ENCODE measurements at places on chromosomes 7 and 10. TPM values are rescaled to one million over a fixed set of nuclear protein-coding genes. Genes with fewer than 3 reads are reported as not detected.
A peak's percentile ranks its signal among the peaks of the same experiment; 100 is the strongest.

DNA sequence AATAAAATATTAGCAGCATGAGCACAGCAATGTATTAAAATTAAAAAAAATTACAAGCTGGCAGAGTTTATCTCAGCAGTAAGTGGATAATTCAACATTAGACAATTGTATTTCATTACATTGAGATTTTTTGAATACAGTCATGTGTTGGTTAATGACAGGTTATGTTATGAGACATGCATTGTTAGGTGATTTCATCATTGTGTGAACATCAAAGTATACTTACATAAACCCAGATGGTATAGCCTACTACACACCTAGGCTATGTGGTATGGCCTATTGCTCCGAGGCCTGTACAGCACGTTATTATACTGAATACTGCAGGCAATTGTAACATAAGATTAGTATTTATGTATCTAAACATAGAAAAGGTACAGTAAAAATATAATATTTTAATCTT, 29.7 kb downstream of the CCDC6 start:
- no peak for DNase-seq

ZRANB1 gene
- total RNA-seq: 21.1 TPM

- DNase-seq: no peak
Observed at GRCh38 chr7:134852625-134853024, 73.2 kb downstream of the CALD1 start.

- DNase-seq: no peak
Observed at GRCh38 chr7:99120501-99120900, 23.4 kb downstream of the SMURF1 start.

DENND11 gene
- total RNA-seq: 31.9 TPM

- no peak for DNase-seq
Observed at GRCh38 chr10:11353006-11353896, 258.2 kb downstream of the USP6NL start.

ZCWPW1 gene
- 1.6 TPM for total RNA-seq

- no peak for DNase-seq
Observed at GRCh38 chr10:85950921-85951320, 415.7 kb downstream of the GRID1 start.

GRCh38 chr7:151342811-151343210, 1.2 kb downstream of the NUB1 start:
- no peak for DNase-seq

PNLIPRP3 gene
- total RNA-seq: not detected

OPN1SW gene
- total RNA-seq: not detected

DNA sequence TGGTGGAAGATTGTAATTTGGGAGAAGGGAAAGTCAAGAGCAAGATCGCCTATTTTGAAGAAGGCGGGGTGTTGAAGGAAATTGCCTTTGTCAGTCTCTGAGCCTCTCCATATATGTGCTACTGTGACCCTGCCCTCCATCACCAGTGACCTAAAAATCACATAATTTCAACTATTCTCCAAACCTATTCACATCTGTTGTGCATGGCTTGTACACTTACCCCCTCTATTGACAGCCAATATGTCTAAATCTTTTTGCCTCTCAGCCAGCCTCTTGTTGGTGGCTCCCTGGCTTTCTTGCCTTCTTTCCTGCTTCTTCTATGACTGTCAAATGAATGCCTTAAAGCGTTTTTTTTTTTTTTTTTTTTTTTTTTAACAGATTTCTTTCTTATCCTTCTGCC, 295.6 kb downstream of the AUTS2 start:
- no peak for DNase-seq

DNA sequence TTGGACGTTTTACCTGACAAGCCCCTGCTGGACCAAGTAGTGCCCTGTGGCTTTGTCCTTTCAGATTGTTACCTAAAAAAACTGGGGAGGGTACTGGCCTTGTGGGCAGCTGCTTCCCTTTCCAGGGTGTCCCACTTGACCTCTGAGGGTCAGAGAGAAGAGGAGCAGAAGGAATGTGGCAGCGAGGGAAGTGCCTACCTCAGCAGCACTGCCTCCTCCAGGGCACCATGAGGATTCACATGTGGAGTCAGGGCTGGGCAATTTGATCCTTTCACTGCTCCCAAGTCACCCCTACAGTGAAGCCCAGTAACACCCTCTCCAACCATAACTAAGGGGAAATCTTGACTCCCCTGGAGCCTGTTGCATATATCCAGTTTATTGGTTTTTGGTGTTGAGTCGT, 64.6 kb downstream of the ITGB1 start:
- no peak for DNase-seq

VWDE gene
- 2.6 TPM for total RNA-seq

DNA sequence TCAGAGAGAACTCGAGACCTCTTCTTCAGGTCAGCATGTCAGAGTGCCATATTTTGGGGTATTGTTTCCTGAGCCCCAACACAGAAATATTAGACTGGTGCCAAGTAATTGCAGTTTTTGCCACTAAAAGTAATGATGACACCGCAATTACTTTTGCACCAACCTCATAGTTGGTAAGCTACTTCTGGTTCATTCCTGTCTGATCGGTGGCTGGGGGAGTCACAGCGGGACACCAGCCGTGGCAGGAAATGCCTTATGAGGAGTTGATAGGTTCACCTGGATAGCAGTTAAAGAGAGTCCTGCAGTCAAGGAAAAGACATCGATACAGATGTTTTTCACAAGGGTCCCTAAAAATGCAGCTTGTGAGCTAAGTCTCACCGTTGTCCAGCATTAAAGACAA, 23.9 kb upstream of the ATP6V0A4 start:
- no peak for DNase-seq

GRCh38 chr7:22865602-22865960, 42.9 kb upstream of the TOMM7 start:
- DNase-seq: no peak

DNA sequence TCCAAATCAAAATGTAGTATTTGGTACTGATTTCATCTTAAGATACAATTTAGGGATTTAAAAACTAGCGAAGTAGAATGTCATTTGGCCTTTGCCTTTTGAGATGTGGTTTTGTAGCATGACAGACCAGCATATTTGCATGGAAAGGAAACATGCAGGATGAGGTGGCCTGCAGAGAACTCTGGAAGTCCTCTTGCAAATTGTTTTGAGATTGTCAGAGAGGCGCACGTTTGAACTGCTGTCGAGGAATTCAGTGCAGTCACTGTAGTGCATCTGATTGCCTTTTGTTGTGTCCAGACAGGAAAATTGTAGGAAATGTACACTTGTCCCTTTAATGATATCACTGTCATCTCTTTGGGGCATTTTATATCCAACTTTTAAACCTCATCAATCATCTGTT, 136.7 kb downstream of the CELF2 start:
- DNase-seq: no peak

GRCh38 chr7:74572301-74572979, 85.1 kb upstream of the GTF2I start:
- DNase-seq: no peak

DNA sequence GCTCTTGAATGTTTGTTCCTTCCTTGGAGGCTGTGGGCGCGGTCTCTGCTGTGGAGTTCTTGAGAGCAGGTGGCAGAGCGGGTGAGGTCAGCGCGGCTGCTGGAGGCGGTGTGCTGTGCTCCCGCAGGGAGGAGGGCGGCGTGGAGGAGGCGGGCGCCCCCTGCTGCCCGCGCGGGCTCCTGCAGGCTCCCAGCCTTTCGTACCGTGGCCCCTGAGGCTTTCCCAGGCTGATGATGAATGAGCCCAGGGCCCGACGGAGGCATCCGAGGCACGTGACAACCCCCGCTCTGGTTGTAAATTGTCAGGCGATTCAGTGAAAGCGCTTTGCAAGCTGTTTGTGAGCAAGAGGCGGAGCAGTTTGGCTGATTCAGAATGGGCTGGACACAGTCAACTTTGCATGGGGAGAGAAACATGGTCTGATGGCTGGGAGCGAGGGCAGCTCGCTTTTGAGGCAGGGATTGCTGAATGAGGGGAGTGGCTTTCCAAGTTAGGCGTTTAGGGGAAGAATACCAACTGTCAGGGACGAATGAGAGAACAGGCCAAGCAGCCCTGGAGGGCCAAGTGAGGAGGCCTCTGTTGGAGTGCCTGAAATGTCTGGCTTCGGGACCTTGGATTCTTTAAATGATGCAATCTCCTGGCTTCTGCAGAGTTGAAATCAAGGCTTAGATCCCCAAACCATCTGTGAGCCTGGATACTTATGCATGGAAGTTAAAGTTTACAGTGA, 46.6 kb downstream of the CDHR3 start:
- peak; percentile 85 for DNase-seq

FASTK gene
- 60.7 TPM for total RNA-seq

- DNase-seq: no peak
Observed at GRCh38 chr10:34223658-34224057, 591.4 kb downstream of the PARD3 start.

DHX32 gene
- total RNA-seq: 35.6 TPM

DNA sequence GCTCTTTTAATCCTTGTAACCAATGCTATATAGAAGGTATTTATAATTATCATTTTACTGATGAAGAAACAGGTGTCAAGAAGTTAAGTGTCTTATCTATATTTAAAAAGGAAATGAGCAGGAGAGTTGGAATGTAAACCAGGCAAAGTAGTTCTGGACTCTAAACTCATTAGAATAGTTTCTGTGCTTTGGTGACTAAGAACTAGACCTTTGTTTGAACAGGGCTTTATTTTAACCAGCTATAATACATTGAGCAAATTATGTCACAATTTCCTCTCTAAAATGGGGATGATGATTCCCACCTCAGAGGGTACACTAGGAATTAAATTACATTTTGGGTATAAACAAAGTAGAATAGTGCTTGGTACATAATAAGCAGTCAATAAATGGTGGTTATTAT, 236.0 kb downstream of the MAGI2 start:
- DNase-seq: no peak
